ENCODE measurements at places on chromosomes 11 and 22.

GRCh38 chr11:69841859-69842698 is 22.9 kb upstream of the FGF3 start:
- DNase-seq, result no peak

DNA sequence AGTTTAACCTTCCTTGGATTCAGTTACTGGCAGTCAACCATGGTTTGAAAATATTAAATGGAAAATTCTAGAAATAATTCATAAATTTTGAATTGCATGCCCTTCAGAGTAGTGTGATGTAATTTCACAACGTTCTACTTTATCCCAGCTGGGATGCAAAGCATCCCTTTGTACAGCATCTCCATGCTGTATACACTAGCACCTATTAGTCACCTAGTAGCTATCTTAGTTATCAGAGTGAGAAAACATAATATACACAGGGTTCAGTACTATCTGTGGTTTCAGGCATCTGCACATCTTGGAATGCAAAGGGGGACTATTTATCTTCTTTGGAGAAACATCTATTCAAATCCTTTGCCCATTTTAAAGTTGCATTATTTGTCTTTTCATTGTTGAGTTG is 30.8 kb downstream of the CBL start:
- no peak for DNase-seq

DNA sequence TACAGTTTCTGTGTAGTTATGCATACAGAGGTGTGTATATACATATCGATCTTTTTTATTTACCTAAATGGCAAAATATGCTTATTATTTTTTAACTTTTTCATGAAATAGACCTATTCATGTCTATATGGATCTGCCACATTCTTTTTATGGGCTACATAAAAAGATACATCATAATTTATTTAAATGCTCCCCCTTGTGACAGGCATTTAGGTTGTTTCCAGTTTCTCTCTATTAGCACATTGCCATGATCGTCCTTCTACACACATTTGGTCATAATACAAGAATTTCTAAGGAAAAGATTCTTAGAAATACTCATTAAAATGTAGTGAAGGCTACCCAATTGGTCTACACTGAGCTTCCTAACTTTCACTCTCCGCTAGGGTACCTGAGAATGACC is 1067.4 kb downstream of the OPCML start:
- DNase-seq, result no peak

- DNase-seq, result no peak
Observed at GRCh38 chr22:17910561-17911311, 113.6 kb downstream of the MICAL3 start.

DNA sequence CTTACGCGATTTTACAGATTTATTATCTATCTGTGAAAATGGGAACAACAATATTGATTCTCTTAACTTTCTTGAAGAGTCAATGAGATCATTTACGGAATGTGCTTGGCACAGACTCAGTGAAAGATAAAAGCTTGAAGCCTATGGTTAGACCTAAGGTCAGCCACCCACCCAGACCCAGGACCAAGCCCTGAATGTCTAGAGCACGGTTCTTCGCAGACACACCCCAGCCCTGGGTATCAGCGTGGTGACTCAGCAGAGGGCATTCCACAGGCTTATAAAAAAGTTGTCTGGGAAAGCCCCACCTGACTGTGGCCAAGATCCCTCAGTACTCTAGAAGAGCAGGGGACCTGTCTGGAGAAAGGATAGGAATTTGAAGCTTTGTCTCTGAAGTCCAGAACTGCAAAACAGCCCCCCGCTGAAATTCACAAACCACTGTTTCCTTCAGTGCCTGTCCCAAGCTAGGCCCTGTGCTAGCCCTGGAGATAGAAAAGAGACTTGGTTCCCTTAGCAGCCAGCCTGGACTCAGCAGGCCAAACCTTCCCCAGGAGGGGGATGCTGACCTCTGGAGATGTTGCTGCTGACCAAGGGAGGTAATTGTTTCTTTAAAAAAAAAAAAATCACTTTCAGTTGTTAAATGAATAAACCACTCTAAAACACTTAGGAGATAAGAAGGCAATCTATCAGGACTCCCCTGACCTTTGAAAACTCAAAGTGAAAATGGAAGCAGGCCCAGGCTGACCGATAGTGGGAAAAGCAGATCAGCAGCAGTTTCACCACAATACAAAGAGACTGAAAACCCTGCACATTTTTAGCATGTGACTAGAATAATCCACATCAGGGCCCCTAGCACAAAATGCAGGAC is 114.0 kb downstream of the ABTB2 start:
- DNase-seq, result peak; percentile 25

GRCh38 chr11:67301313-67301921 is 1.9 kb upstream of the SSH3 start:
- no peak for DNase-seq

GRCh38 chr11:26860091-26860780 is 133.7 kb upstream of the FIBIN start:
- DNase-seq, result no peak

DNA sequence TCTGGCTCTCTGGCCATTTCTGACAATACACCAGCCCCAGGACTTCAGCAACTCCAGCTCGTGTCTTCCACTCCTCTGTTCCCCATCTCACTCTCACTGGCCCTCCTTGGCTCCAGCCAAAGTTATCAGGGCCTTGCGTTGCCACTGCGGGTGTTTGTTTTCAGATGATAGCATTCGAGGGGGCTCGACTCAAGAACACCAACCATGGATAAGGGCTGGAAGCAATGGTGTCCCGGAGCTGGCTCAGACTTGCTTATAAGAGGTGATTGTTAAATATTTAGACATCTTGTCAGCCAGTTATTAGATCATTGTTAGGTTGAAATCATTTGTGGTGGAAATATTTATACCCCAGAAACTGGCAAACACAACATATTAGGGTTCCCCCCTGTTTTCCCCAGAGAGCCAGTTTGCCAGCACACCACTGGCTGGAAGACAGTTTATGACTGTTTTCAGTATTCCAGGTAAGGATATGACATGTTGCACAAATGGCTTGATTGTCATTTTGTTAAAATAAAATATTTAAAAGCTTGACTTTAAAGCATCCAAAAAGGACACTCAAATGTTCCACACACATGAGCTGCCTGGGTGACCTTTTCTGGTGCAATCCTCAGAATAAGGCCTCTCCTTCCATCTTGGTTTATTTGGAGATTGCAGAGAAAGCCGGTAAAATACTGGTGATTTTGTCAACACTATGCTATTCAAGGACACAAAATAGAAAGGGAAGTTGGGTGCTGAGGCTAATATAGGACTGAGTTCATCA is 98.3 kb downstream of the FBXO7 start:
- no peak for DNase-seq

GRCh38 chr11:33211153-33211552 is 46.0 kb upstream of the HIPK3 start:
- no peak for DNase-seq

- DNase-seq, result no peak
Observed at GRCh38 chr22:44645531-44645930, 56.5 kb upstream of the PRR5 start.

GRCh38 chr11:134044514-134045284 is 24.2 kb upstream of the JAM3 start:
- no peak for DNase-seq

Measured in activated CD4-positive, alpha-beta T cell treated with anti-CD3 and anti-CD28 coated beads for 4 hours (primary cell).